ENCODE measurements at places on chromosomes 6 and 20.
A peak's percentile ranks its signal among the peaks of the same experiment; 100 is the strongest.

DNA sequence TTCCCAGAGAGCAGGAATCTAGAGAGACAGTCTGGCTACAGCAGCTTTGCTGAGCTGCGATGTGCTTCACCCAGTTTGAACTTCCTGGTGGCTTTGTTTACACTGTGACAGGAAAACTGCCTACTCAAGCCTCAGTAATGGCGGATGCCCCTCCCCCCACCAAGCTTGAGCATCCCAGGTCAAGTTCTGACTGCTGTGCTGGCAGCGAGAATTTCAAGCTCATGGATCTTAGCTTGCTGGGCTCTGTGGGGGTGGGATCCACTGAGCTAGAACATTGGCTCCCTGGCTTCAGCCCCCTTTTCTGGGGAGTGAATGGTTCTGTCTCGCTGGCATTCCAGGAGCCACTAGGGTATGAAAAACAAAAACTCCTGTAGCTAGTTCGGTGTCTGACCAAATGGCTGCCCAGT lies 91.0 kb upstream of the ESR1 start:
- DNase-seq, result no peak

- DNase-seq, result no peak
Observed at GRCh38 chr20:17887331-17888030, 81.1 kb downstream of the SNX5 start.

DNA sequence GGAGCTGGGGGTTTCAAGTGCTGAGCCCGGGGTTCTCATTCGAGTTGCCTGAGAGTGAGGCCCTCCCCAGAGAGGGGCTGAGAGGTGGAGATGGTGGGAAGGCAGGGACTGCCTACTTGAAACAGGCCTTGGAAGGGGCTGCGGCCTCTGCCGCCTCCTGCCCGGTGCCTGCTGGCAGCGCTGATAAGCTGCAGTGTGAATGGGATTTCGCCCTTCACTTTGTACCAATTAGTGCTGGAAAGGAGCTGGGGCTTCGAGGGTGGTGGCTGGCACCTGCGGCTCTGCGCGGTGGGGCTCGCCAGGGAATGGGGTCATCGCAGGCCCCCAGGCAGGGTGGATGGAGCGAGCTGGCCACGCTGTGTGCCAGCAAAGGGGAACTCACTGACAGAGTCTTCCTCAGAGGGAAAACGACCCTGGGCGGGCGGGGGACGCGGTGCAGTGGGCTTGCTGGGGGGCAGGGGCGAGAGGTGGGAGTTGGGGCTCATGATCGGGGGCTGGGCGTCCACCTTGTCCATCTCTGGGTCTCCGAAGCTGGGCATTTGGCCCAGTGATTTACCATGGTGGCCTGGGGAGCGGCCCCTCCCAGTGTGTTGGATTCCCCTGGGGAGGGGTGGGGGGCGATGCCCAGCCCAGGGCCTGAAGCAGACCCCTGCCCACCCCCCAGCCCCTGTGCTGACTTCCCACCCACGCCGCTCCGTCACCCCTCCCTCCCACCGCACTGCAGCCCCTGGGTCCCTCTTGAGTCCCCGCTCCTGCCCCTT lies 22.9 kb downstream of the COL20A1 start:
- no peak for DNase-seq

DNA sequence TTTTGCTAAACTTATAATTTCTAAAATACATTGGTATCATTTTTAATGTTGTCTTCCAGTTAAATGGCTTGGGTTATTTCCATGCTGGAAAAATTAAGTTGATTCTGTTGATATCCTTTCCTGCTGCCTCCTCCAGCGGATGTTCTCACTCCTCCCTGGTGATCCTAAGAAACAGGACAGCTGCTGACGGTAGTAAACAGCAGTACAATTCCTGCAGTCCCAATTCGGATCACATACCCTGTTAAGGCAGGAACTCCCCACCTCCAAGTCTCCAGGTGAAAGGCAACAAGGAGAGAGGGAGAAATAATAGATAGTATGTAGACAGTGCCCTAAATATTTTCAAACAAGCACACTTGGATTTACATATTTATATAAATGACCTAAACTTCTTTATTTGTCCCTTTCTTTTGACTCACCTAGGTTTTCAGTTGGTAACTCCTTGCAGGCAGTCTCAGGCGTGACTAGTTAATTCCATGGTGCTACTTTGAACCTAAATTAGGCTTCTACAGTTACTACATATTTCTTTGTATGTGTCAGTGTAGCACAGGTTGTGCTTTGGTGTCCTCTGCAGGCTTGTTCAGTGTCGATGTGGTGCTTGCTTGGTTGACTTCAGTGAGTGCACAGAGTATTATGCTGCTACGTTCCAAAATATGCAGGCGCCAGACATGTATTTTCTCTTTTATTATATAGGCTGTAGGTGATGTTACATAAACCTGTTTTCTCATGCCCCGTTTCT lies 126.0 kb downstream of the ADGRB3 start:
- no peak for DNase-seq

GRCh38 chr20:63223121-63223825 lies 7.3 kb upstream of the YTHDF1 start:
- peak; percentile 45 for DNase-seq

DNA sequence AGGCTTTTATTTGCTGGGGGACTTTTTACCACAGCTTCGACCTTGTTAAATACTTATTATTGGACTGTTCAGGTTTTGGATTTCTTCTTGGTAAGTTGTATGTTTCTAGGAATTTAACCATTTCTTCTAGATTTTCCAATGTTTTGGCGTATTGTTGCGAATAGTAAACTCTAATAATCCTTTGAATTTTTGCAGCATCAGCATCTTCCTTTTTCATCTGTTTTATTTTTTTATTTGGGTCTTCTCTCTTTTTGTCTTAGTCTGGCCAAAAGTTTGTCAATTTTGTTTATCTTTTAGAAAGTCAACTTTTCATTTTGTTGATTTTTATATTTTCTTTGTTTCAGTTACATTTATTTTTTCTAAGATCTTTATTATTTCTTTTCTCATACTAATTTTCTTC lies 1272.0 kb downstream of the HACE1 start:
- no peak for DNase-seq

DNA sequence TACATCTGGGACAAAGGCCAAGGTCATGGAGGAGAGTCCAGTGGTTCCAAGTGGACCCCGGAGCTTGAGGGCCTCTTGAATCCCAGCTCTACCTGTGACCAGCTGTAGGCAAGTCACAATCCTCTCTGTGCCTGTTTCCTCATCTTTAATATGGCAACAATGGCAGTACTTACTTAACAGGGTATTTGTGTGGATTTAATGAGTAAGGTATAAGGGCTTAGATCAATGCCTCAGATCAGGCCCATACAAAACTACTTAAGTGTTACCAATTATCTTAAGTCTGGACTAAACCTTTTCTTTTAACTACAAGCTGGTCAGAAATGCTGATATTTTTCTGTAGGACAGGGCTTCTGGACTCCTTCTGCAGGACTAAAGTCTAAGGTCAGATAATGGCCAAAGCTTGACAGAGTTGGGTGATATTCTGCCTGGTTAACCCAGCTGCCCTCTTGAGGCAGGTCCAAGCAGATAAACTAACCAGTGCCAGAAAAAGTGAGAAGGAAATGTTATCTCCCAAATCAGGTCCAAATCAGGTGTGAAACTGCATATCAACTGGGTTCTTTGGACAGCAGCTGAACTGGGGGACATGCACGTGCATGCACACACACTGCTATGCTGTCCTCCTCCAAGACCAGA lies 2.2 kb downstream of the SULF2 start:
- DNase-seq, result no peak

DNA sequence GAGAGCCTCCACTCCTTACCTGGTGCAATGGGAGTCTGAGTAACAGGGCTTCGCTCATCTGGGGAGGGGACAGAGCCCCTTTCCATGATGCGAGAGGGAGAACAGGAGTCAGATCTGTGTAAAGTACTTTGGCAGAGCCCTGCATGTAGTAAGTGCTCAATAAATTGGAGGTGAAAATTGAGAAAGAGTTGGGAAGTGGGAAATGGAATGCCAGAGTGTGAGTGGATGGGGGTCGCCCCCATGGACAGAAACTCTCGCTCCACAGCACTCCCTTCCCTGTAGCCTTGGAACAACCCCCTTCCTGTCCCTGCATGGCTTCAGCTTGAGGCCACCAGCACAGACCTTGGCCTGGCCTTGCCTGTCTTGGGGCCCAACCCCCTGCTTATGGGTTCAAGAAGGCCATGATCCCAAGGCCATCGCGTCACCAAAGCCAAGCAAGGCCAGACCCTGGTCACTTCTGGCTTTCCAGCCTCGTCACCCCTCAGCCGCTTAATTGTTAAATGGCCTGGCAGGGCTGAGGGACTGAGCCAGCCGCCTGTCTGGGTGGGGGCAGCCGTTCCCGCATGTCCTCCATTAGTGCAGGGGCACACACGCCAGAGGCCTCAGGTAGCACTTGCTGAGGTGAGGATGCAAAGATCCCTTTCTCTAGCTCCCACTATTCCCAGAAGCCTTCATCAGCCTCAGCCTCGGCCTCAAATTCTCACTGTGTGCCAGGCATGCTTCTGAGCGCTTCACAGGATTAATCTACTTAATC lies 93.7 kb upstream of the PTPN1 start:
- no peak for DNase-seq

- no peak for DNase-seq
Observed at GRCh38 chr6:67748521-67748920, 886.6 kb upstream of the ADGRB3 start.

- no peak for DNase-seq
Observed at GRCh38 chr6:17816921-17817611, 110.3 kb upstream of the NUP153 start.

DNA sequence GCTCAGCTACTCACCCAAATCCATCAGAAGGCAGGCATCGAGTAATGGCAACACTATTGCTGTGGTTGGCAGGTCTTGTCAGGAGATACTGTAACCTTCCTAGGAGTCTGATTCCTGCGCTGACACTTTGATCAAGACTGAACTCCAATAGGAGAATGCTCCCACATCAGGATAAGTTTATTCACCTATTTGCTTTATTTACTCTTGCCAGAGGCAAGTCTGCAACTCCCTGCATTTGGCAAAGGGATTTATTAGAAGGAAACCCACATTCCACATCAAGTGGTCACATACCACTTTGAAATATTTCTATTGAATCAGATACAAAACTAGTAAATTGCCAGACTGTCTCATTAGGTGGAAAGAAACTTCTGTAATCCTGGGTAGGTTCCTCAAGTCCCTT lies 43.5 kb downstream of the ZFAND3 start:
- peak; percentile 52 for DNase-seq

GRCh38 chr6:15616261-15616660 lies 46.6 kb downstream of the DTNBP1 start:
- DNase-seq, result no peak

DNA sequence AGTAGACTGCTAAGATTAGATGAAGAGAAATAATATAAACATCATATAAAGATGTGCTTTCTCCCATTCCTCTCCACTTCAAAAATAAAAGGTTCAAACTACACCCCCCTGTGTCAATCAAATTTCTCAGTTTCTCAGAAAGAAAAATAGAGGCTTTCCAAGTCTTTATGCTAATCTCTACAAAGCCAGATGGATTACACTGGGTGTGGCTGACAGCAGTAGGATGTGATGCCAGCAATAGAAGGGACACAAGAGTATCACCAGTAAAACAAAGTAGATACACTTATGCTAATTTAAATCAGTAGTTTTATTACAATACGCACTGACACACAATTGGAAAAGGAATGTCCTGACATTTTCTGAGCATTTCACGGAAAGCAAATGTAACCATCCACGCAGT lies 353.4 kb downstream of the RNGTT start:
- no peak for DNase-seq

GRCh38 chr6:142387997-142388815 lies 86.4 kb downstream of the ADGRG6 start:
- DNase-seq, result peak; percentile 38

DNA sequence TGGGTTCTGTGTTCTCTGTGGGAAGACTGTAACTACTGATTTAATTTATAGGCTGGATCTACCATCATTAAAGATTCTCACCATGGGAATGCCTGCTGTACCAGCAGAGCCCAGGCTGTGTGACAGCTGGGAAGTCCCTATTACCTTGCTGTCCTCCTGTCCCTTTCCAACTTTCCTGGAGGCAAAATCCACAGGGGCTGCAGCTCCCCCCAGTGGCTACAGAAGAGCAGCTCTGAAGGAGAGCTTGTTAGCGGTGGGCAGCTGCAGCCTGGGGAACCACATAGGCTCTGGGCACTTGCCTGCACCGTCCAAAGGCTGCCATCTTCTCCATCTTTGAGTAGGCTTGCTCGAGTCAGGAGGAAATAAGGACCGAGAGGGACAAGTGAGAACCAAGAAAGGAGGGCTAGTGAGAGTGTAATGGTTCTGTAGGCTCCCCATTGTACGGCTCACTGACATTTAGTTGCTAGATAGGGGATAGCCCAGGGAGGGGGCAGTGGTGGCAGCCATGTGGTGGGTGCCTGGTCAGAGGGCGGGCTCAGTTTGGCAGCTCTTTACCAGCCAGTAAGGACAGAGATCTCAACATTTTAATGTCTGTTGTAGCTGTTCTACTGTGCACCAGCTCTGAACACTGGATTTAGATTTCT lies 155.1 kb upstream of the MLIP start:
- peak; percentile 68 for DNase-seq

DNA sequence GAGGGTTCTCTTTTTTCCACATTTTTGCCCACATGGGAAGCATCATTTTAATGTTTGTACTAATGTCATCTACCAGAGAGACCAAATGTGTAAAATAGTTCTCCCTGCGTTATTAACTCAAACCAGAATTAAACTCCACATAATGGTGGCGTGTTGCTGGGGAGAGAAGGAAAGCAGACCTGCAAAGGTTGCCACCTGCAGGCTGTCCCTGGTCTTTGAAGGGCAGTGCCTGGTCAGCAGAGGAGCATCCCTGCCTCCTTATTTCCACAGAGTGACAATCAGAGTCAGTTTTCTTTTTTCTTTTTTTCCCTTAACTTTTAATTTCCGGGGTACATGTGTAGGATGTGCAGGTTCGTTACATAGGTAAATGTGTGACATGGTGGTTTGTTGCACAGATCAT lies 214.5 kb downstream of the TBX18 start:
- DNase-seq, result no peak

- DNase-seq, result no peak
Observed at GRCh38 chr20:32158943-32159660, 48.4 kb downstream of the PLAGL2 start.

GRCh38 chr6:29647927-29648642 lies 8.8 kb upstream of the MOG start:
- DNase-seq, result peak; percentile 50

DNA sequence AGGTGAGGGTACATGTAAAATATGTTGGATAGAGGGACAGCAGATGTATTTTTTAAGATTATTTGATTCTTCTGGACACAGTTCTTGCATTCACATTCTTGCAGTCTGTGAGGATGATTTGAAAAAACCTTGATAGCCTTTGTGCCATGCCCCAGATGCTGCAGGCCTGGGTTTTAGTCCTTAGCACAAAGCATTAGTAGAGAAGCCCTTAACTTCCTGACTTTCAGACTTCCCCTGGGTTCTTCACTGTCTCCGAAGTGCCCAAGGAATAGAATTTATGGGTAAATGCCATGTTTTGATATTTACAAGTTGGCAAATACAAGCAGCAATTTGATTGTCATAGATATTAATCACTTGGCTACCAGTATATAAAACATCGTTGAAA lies 67.6 kb upstream of the SUPT3H start:
- no peak for DNase-seq

- no peak for DNase-seq
Observed at GRCh38 chr20:45893831-45894230, 2.7 kb downstream of the CTSA start.

All from AG08395 (cell line).